ENCODE measurements at places on chromosomes 3 and 15. TPM values are rescaled to one million over a fixed set of nuclear protein-coding genes. Genes with fewer than 3 reads are reported as not detected.

The ATP8B4 gene
- 5.3 TPM for total RNA-seq

The TMEM108 gene
- total RNA-seq, result 1.6 TPM

- H3K4me3 ChIP-seq, result no peak overlapping the region
- DNase-seq, result no peak
- no peak overlapping the region for H3K27ac ChIP-seq
Measured at GRCh38 chr3:98580401-98581386, 12.7 kb downstream of the CPOX start.

DNA sequence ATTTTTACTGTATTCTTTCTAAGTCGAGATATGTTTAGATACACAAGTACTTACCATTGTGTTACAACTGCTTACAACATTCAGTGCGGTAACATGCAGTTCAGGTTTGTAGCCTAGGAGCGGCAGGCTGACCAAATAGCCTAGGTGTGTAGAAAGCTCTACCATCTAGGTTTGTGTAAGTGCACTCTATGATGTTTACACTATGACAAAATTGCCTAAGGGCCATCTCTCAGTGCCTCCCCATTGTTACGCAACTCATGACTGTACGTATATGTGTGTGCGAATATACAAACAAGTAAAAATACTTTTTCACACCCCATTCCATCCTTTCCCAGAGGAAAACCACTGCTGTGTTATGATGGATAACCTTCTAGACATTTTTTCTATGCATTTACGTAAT, 44.3 kb downstream of the PXYLP1 start:
- no peaks in the 10 kb centered on the region for H3K27me3 ChIP-seq

GRCh38 chr3:67087788-67088187, 89.7 kb downstream of the KBTBD8 start:
- H3K4me3 ChIP-seq, result no peak overlapping the region
- no peak for DNase-seq
- no peak overlapping the region for H3K27ac ChIP-seq
- no peaks in the 10 kb centered on the region for H3K36me3 ChIP-seq
- no peaks in the 10 kb centered on the region for H3K4me1 ChIP-seq
- no peaks in the 10 kb centered on the region for H3K27me3 ChIP-seq

DNA sequence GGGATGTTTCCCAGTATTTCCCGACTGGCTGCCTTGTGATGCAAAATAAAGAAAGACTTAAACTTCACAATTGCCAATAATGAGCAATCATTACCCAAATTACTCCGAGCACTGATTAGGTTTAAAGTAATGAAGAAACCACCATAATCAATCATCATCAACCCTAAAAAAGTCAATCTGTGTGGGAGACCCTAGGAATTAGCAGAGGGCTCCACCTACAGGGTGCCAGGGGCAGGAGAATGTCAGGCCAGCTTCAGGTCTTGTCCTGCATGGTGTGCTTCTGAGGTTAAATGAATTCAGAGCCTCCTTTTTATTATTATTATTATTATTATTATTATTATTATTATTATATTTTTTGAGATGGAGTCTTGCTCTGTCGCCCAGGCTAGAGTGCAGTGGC, 478.0 kb upstream of the ARRDC4 start:
- no peaks in the 10 kb centered on the region for H3K4me1 ChIP-seq
- no peak for DNase-seq
- H3K27ac ChIP-seq, result no peak overlapping the region
- no peaks in the 10 kb centered on the region for H3K27me3 ChIP-seq
- H3K36me3 ChIP-seq, result no peaks in the 10 kb centered on the region

GRCh38 chr3:149941186-149941585, 29.5 kb downstream of the PFN2 start:
- no peak overlapping the region for H3K27ac ChIP-seq
- no peaks in the 10 kb centered on the region for H3K36me3 ChIP-seq
- no peak for DNase-seq
- no peaks in the 10 kb centered on the region for H3K27me3 ChIP-seq

Data from pancreas (tissue), 10 donors.